ENCODE measurements at places on chromosomes 4 and X.

- no peak for DNase-seq
Observed at GRCh38 chrX:19629541-19629940, 114.2 kb upstream of the MAP3K15 start.

DNA sequence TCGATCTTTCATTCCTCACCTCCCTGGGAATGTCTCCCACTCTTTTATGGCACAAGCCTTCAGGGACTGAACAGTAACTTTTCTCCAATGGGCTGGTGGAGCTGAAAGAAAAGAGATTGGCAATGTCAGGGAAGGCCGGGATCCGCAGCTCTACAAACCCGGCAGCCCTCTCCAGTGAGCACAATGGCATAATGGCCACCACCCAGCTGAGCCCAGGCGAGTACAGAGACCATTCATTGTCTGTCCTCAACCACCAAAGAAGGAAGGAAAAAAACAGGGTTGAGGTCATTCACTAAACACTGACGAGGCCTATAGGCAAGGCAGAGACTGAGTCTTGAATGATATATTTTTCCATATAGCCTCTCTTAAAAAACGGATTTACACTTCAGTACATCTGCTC lies 3.6 kb downstream of the GEMIN8 start:
- DNase-seq: no peak

GRCh38 chr4:47784222-47784621 lies 53.6 kb downstream of the CORIN start:
- DNase-seq: no peak

DNA sequence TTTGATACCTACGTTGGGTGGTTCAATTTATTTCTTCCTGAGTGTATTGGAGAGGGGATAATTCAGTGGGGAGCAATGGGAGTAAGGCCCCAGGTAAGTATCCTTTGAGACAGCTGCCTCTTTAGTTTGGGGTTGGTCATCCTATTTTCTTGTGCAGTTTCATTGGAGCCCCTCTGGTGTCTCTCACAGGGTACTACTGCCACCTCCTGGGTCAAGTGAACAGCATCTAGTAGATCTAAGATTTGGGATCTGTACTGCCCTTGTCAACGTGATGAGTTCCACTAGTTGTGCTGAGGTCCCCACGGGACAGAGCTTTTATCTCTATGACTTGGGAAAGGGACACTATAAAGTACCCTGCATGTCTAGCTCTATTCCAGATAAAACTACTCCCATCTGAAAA lies 80.6 kb downstream of the PBDC1 start:
- no peak for DNase-seq

- DNase-seq: no peak
Observed at GRCh38 chr4:15652841-15653240, 2.3 kb downstream of the FBXL5 start.

DNA sequence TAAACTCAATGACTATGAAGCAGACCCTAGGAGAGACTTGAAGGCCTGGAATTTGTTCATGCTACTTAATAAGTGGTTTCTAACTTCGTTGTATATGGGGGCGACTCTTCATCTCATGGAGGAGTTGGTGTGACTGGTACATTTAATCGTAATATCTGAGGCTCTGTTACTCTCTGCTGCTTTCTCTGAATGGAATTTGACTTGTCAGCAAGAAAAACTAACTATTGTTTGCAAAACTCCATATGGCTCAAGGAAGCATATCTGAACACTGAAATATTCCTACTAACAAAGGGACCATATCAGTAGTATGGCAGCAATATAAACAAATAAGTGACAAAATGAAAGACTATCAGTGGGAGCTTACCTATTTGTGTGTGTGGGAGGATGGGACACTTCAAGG lies 132.0 kb upstream of the RPS6KA6 start:
- DNase-seq: no peak

- DNase-seq: peak; percentile 67
Observed at GRCh38 chr4:158496030-158496741, 25.5 kb upstream of the RXFP1 start.

- DNase-seq: peak; percentile 44
Observed at GRCh38 chrX:135112096-135112729, 8.1 kb downstream of the ETDB start.

GRCh38 chr4:1328267-1329155 lies 18.5 kb upstream of the UVSSA start:
- DNase-seq: no peak

GRCh38 chrX:55839485-55839884 lies 121.9 kb downstream of the RRAGB start:
- no peak for DNase-seq

DNA sequence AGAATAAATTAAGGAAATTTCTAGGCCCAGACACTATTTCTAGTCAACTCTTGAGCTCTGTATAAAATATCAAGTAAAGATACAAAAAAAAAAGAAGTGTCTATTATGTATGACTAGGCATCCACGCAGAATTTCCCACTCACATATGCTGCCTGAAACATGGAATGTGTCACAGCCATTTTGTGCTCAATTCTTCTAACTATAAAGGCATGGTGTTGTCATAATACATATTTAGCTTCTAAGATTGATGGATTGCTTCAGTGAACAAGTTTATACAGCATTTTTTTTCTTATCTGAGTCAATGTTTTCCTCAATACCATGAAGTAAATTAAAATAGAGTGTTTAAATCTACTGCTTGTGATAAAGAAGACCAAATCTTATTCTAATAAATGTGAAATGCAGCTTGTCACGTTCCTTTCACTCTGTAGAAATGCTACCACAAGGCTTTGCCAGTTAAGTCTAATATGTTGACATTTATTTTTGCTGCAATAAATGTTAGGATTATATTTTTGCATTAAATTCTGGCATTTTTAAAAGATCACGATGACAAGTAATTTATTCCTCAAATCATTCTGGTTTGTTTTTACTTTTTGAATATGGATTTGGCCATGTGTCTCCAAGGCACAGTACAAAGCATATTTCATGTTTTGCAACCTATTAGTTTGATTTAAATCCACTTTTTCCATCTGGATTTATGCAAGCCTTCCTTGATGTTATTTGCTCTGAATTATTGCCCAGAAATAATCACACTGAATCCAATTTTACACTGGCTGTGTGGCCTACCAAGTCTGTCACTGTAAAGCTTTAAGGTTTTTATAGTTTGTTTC lies 1829.0 kb upstream of the PCDH7 start:
- no peak for DNase-seq

DNA sequence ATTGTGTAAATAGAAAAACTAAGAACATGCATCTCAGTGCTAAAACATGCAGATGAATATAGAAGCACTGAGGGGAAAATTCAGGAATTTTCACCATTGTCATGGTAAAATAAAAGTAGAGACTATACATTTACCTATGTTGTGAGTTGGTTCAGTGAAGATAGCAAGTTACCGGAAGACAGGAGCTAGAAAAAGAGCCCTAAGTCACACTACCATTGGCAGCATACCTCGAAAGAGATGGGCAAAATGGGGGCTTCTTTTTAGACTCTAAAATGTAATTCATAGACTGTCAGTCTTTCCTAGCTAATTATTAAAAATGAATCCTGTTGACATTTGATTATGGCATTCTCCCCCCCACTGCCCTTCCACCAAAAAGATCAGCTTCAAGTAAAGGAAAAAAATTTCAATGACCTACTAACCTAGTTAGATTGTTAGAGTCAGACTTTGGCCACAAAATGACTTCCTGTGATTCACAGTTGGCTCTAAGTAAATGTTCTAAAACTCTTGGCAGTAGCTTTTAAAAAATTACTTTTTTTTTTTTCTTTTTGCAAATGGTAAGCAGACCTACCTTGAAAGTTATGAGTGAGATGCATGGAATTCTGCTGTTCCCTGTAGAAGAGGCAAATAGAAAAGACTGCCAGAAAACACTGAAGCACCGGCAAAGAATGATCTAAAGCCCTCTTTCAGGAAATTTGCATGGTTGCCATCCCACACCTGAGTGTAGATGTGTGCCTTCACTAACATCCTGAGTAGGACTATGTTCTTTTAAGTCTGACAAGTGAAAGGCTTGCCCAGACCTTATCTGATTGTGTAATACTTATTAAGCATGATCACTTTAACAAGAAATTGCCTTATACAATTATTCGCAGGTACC lies 26.4 kb upstream of the ARSJ start:
- no peak for DNase-seq

- no peak for DNase-seq
Observed at GRCh38 chrX:1393871-1394615, 2.1 kb upstream of the SLC25A6 start.

GRCh38 chrX:107227780-107228485 lies 21.5 kb downstream of the DNAAF6 start:
- no peak for DNase-seq

DNA sequence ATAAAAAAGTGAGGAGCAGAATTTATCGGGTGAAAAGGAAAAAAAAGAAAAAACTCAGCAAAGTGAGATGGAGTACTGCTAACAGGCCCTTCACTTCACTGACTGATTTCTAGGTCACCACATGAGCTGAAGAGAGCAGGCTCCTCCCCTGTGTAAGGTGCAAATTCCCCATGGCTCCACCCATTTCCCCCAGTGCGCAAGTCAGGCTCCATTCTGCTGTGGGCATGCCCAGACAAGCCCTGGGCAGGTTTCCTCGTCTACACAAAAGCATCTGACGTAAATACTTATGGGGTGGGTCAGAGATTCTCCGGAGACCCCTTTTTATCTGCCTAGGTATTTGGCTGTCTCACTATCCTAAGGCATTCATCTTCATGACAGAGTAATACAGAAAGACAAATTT lies 157.9 kb downstream of the MAGEB5 start:
- DNase-seq: no peak

DNA sequence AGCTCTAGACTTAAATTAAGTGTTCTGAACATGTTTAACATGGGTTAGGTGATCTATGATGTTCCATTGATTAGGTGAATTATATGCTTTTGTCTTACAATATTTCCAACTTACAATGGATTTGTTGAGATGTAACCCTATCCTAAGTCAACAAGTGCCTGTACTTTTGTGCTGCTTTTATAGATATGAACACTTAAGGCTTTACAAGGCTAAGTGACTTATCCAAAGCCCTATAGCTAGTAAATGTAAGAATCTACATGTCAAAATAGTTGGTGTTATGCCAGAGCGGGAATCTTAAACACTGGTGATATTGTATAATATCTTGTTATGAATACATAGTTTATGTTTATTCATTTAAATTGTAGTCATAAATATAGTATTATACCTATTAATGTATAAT lies 1629.1 kb upstream of the IGFBP7 start:
- no peak for DNase-seq

- DNase-seq: peak; percentile 57
Observed at GRCh38 chr4:152591396-152591795, 55.5 kb upstream of the FBXW7 start.

- no peak for DNase-seq
Observed at GRCh38 chr4:5824635-5825034, 68.3 kb downstream of the CRMP1 start.

GRCh38 chr4:167034983-167035382 lies 199.3 kb downstream of the SPOCK3 start:
- DNase-seq: no peak

GRCh38 chr4:76434901-76435527 lies at the start of gene SHROOM3:
SHROOM3 (plus strand) TSS chr4:76435229; CDS start chr4:76436053, 824 bp downstream.
- no peak for DNase-seq

- DNase-seq: no peak
Observed at GRCh38 chr4:188403272-188403671, 264.0 kb downstream of the TRIML1 start.

- no peak for DNase-seq
Observed at GRCh38 chr4:14124816-14125215, 497.3 kb upstream of the BOD1L1 start.

- DNase-seq: no peak
Observed at GRCh38 chrX:22999696-23000223, at the start of gene DDX53. DDX53 (plus strand) TSS chrX:22999960; CDS start chrX:23000058, 98 bp downstream.

DNA sequence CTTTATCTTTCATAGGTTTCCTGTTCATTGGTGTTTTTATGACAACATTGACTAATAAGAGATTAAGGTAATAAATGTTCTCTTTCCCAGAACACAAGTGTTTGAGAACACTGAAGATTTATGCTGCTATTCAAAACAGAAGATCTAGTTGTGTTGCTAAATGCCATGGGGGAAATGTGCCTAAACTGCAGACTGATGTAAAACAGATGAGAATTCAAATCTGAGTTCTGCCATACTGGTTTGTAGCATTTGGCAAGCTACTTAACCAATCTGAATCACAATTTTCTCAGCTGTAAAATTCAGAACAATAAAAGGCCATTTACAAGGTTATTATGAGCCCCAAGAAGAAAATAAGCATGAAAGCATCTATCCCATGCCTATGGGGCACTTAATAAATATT lies 2.3 kb downstream of the SLC10A6 start:
- DNase-seq: no peak

- DNase-seq: no peak
Observed at GRCh38 chr4:128871948-128872347, 62.4 kb downstream of the JADE1 start.

GRCh38 chr4:100347241-100347640 lies 157.0 kb upstream of the DDIT4L start:
- DNase-seq: no peak

- no peak for DNase-seq
Observed at GRCh38 chrX:37378830-37379229, 29.7 kb downstream of the PRRG1 start.

DNA sequence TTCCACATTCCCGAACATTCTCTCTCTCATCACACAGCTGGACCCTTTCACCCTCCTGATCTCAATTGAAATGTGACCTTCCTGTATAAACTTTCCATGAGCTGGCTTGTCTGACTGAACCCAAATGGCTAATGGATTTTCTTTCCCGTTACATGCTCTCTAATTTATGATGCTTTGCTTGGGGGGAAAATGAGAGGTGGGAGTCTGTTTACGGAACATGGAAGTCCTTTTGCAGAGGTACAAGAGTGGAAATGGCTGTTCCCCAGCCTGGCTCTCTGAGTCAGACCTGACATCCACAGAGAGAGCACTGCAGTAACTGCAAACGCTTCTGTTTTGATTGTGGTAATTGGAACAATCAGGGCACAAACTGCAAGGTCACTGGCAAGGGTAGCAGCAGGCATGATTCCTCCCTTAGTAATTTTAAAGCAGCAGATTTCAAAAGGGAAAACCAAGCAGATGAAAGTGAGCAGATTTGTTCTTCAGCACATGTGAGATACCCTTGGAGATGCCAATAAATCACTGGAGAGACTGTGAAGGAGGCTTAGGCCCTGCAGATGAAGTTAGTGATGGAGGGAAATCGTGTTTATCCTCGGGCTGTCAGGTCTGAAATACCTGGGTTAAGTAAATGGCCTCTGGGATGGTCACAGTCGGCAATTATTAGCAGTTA lies 83.9 kb downstream of the SNCA start:
- DNase-seq: no peak

- DNase-seq: no peak
Observed at GRCh38 chr4:122821092-122821491, 5.5 kb upstream of the FGF2 start.

DNA sequence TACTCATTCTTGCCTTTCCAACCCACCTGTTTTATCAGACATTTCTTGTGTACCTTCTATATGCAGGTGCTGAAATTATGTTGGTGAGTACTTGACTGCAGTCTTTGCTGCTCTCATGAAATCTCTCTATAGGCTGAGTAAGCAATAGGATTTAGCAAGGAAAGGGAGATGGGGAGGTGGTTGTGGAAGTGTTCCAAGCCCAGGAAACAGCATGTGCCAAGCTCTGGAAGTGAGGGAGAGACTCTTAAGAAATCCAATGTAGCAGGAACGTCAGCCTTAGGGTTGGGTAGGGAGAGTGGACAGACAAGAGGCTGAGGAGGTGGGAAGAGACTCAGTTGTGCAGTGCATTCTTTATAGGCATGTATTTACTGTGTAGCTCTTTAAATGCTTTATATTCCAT lies 5.6 kb downstream of the SEPTIN11 start:
- no peak for DNase-seq

- DNase-seq: peak; percentile 50
Observed at GRCh38 chr4:176791591-176792325, 964 bp downstream of the VEGFC start.
